ENCODE measurements at places on chromosomes 5 and 9.

GRCh38 chr5:113382731-113383130, 52.1 kb downstream of the TSSK1B start:
- no peak for DNase-seq

- DNase-seq = no peak
These were observed 73.1 kb downstream of the HSPA4 start for GRCh38 chr5:133124891-133125290.

- no peak for DNase-seq
These were observed 119.6 kb downstream of the DROSHA start for GRCh38 chr5:31412324-31412723.

GRCh38 chr5:124007675-124008398, 495.9 kb downstream of the CSNK1G3 start:
- no peak for DNase-seq

DNA sequence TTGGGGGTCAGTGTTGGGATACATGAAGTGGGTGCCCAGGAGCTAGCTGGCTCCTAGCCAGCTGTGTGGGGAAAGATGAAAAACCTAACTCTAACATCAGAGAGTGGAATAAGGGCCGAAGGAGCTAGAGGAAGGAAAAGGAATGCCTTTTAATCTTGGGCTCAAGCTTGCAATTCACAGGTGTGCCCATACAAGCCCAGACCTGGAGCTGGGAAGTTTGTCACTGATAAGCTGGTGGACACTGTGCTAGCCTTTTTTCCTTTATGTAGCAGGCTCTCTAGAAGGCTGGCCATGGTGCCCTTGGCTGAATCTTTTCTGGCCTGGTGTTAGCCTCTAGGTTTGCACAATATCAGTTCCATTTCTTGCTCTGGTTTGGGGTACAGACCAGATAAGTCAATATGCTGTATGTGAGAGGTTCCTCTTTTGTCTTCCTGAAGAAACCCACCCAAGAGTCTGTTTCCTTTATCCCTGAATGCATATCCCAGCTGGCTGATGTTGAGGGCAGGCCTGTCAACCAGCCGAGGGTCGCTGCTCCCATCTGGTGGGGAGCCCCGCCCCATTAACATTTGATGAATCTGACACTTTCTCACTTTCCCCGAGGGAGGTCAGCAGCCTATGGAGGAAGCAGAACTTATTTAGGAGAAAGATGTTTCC, 92.4 kb upstream of the CXCL14 start:
- DNase-seq = no peak

- DNase-seq = no peak
These were observed 4.3 kb downstream of the MCTP1 start for GRCh38 chr5:95280401-95281095.

GRCh38 chr5:3329427-3329826, 266.2 kb upstream of the IRX1 start:
- DNase-seq = no peak

- no peak for DNase-seq
These were observed 7.3 kb downstream of the PPP3R2 start for GRCh38 chr9:101587332-101588043.

DNA sequence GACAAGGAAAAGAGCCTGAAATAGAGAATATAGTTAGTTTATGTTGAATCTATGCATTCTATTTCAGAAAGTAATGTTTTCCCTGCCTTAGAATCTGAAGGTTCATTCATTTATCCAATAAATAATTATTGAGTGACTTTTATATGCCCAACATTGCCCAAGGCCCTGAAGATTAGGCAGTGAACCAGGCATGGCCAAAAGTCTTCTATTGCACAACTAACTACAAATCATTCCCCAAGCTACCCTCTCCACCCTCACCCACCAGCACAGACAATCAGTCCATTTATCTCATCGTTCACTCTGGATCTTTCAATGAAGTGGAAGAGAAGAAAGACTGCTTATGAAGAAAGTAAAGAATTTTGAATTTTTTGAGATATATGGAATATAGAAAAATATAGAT, 268.4 kb downstream of the PLK2 start:
- no peak for DNase-seq

GRCh38 chr9:17280350-17281012, 145.6 kb downstream of the CNTLN start:
- no peak for DNase-seq

DNA sequence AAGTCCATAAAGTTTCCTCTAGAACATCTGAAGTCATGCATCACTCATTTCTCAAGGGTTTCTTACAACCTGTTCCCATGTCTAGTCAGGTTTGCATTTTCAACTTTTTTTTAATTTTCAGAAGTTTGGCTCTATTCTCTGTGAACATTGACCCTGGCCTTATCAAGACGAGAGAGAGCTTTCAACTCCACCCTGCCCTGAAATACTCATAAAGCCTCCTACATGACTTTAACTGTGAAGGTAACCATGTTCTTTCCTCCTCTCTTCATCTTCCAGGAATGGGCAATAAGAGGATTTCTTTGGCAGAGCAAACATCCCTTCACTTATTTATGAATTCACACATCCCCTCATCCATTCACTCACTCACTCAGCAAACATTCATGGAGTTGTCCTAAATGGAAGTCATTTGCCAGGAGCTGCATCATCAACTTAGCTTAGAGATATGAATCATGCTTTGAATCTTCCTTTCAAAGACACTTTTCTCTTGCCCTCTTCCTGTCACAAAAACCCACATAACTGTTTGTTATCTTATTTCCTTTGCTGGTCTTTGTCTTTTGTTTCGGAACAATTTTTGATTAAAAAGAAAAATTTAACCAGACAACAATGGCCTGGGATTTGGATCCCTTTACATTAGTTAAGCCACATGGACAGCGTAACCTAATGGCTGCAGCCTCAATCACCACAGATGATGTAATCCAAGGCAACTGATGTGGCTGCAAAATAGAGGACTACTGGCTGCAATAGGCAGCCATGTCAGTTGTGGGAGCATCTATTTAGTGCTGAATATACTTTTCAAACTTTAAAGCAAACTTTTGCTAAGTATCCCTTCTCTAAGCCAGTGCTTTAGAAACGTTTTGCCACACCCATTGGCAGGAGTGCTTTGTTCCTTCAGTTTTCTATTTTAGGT, 43.0 kb upstream of the GNAQ start:
- DNase-seq = no peak

GRCh38 chr5:96633820-96634219, 28.4 kb upstream of the CAST start:
- no peak for DNase-seq

GRCh38 chr5:155727512-155728145, 599.3 kb upstream of the SGCD start:
- DNase-seq = no peak

GRCh38 chr9:4797854-4798150, 5.1 kb downstream of the RCL1 start:
- DNase-seq = no peak

DNA sequence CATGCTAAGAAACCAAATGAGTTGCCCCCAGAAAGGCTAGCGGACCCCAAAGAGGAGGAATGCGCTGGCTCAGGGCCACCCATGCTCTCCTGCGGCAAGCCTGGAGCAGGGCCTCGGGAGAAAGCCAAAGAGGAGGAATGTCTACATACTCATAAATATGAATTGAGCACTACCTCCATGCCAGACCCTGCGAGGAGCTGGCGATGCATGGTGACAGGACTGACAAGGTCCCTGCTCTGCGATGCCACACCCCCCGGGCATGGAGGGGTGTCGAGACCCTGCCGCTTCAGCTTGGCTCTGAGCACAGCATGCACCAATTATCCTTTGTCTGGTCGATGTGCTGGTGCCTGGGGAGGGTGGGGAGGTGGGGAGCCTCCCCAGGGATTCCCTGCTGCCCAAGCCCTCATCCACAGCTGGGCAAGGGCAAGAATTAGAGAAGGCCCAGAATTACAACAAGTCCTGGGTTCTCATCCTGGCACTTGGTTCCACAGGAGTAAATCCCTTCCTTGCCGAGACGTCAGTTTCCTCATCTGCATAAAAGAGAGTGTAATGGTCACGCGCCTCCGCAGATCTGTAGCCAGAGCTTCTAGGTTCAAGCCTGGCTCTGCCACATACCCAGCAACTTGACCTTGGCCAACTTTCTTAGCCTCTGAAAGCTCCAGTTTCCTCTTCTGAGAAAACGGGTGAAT, 74.4 kb downstream of the FAM114A2 start:
- DNase-seq = no peak

GRCh38 chr9:68872026-68872501, 141.8 kb downstream of the PRKACG start:
- no peak for DNase-seq

DNA sequence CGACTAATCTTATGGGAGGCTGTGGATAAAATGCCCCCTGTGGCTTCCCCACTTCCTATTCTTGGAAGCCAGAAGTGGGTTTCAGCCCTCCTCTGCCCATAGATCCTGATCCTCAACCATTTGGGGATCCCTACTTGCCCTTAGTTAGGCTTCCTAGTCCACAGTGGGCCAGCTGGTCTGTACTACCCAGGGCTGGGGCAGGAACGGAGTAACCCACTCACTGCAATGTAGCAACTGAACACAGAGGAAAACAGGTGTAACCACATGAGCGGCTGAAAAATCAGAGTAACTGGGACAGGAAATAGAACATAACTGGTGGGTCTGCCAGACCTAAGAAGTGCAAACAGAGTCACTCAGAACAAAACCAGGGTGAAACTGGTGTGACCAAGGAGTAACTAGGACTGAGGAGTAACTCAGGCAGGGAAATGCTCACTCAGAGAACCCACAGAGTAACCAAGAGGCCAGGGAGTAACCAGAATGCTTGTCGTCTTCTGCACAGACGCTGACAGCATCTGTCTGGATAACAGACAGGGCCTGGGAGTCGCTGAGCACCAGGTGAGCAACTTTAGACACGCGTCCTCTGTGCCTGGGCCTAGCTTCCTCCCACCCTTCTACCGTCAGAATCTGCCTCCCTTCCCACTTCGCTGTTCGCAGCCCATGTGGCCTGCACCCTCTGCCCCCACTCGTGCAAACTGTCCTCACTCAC, 1.0 kb downstream of the AQP3 start:
- peak; percentile 70 for DNase-seq

GRCh38 chr5:1785984-1786383, 13.7 kb downstream of the MRPL36 start:
- DNase-seq = no peak

DNA sequence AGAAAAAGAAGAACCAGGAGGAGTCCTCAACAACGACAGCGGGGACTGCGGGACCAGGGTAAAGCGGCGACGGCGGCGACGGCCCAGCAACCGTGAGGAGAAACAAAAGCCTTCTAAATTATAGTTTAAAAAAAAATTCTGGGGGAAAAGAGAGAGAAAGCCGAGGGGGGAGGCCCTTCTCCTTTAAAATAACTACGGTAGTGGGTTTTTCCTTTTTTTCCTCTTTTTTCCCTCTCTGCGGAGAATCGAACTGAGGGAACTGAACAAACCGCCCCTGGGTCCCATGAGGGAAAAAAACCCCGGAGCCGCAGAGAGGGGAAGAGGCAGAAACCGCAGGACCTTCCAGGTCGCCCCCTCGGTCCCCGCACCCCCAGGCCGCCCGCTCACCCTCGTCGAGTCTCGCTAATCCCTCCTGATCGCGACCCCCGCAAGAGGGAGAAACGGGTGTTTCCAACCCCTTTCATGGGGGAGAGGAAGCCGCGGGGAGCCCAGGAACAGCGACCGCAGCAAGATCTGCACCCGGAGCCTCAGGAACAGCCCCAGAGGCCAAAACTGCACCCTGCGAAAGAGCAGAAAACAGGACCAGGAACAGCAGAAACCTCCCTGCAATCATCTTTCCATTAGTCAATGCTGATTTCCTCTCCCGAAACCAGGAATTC, 453 bp downstream of the CPEB4 start:
- no peak for DNase-seq

- no peak for DNase-seq
These were observed 303.5 kb downstream of the IRX1 start for GRCh38 chr5:3899093-3899492.

GRCh38 chr5:176692839-176693476, 45.7 kb downstream of the TSPAN17 start:
- DNase-seq = no peak

DNA sequence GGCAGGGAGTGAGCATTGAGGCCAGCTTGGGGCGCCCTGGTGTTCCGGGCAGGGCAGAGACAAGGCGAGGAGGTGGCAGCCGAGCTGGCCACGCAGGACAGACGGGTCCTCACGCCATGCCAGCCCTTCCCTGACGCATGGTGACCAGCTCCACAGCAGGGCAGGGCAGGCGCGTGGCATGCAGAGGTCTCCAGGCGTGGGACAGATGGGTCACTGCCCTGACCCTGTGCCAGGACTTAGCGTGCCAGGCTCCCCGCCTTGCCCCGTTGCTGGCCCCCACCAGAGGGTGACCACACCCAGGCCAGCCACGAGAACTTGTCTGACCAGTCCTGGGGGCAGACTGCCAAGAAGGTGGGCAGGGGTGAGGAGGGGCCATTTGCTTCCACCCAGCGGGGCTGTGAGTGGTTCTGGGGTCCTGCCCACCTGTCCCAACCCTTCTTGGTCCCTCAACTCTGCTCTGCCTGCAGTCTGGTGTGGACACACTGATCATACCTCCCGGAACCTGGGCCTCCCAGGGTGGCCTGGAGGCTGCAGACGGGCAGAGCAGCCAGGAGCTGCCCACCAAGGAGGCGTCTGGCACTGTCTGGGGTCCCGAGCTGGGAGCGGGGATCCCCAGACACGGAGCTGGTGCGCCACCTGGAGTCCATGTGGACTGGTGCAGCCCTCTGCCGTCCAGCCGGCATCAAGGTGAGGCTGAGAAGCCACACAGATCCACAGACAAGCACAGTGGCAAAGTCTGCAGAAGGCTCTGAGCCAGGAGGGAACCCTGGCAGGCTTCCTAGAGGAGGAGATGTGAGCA, at the start of gene RNF224:
TSS of gene RNF224 (plus strand) at position 449 of the 799 bp plus-strand sequence. CDS start 834 bp downstream, outside the sequence.
- peak; percentile 91 for DNase-seq

- DNase-seq = no peak
These were observed 44.8 kb downstream of the PRRC1 start for GRCh38 chr5:127562252-127562651.

DNA sequence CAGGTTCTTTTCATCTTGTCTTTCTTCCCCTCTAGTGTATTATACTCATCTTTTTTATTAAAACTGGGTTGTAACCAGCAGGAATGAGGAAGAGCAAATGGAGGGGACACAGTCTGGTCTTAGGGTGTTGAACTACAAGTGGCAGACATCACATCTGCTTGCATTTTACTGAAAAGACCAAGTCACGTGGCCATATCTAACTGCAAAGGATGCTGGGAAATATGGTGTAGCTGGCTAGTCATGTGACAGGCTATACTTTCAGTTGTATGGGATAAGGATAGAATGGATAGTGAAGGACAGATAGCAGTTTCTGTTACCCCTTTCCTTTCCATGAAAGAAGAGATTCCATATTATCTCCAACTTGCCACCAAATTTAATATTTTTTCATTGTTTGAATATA, 13.0 kb upstream of the FGD3 start:
- no peak for DNase-seq

- no peak for DNase-seq
These were observed 315.7 kb downstream of the RAB3C start for GRCh38 chr5:58898538-58898937.

- DNase-seq = no peak
These were observed 12.6 kb upstream of the ASTN2 start for GRCh38 chr9:117427357-117427913.
